ENCODE measurements at places on chromosomes 6 and 20.
A peak's percentile ranks its signal among the peaks of the same experiment; 100 is the strongest.

GRCh38 chr6:144158133-144158532 is 7.8 kb downstream of the STX11 start:
- DNase-seq, result no peak

DNA sequence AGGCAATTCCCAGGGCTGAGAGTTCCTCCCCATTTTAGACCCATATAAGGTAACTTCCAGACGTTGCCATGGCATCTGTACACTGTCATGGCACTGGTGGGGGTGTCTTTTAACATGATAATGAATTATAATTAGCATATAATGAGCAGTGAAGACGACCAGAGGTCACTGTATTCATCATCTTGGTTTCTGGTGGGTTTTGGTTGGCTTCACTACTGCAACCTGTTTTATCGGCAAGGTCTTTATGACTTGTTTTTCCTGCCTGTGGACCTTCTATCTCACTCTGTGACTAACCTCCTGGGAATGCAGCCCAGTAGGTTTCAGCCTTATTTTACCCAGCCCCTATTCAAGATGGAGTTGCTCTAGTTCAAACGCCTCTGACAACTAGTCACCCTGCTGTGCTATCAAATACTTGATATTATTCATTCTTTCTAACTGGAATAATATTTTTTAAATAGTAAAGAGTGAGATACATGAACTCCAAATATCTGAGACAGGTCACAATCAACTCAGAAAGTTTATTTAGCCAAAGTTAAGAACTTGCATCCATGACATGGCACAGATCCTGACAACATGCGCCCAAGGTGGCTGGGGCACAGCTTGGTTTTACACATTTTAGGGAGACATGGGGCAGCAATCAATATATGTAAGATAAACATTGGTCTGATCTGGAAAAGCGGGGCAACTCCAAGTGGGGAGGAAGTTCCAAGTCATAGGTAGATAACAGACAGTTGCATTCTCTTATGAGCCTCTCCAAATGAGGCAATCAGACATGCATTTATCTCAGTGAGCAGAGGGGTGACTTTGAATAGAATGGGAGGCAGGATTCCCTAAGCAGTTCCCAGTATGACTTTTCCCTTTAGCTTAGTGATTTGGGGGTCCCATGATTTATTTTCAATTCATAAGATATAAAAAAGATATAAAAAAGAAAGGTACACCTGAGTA is 1.2 kb upstream of the UFL1 start:
- no peak for DNase-seq

GRCh38 chr6:72216222-72217068 is 330.1 kb downstream of the RIMS1 start:
- no peak for DNase-seq

- no peak for DNase-seq
These were observed 855 bp upstream of the GFOD1 start for GRCh38 chr6:13488015-13488895.

- no peak for DNase-seq
These were observed 10.6 kb upstream of the SAMD3 start for GRCh38 chr6:130233330-130233729.

DNA sequence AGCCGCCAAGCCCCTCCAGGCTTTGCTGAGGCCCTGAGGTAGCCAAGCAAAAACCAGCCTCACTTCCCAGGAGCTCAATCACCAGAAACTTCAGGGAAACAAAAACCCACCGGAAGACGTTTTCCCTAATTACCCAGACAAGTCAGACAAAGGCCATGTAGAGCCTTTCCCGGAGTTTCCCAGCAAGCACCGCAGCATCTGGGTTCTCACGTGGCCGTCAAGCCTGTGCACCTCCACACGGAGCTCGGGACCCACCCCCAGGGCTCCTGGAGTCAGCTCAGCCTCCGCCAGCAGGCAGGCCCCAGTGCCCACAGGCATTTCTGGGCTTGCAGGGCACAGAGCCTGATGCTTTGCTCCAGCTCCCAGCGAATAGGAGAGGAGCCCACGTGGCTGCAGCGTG is 10.1 kb upstream of the MRGBP start:
- no peak for DNase-seq

DNA sequence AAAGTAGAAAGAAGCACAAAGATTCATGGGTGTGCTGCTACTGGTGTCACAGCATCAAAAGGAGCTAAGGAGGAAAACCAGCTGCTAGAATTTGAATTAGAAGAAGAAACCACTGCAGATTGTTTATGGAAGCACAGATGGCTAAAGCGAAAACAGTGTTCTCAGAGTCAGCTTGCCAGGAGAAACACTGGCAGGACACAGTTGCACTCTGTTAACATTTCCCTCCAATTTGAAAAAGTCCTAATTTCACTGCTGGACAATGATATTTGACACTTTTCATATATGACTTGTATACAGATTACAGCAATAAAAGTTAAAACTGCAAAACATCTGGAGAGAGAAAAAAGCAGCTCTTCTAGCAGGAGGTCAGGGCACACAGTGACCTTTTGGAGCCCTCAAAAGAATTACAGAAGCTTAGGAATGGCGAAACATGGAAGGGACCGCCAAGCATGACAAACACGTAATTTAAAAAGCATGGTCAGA is 314.5 kb downstream of the COL12A1 start:
- no peak for DNase-seq

DNA sequence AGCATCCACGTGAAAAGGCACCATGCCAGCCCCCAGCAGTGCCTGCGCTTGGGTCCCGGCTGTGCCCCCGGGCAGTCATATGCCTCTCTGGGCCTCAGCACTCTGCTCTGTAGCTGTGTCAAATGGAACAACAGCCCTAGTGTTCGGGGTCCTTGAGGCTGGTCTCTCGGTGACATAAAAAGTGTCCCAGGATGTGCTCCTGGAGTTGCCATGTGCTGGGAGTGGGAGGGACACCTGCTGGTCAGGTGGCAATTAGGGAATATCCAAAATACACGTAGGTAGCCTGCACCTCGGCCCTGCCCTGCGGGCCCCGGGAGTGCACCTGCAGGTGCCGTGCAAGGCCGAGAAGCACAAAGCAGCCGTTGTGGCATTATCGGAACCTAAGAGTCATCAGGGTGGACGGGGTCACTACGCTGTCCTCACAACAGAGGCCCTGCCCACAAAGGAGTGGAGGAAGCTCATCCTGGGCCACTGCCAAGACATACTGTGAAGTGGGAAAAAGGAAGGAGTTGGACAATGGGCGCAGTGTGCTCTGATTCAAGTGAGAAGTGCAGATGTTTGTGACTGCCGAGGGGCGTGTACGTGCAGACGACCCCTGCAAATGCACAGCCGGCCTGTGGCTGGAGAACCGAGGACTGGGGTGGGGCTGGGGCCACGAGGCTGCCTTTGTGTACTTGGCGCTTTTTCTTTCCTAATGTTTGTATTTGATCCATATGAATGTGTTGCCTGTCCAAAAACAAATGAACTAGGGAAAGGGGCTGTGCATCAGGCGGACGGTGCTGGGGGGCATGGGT is 24.6 kb downstream of the SLCO4A1 start:
- DNase-seq, result peak; percentile 13

DNA sequence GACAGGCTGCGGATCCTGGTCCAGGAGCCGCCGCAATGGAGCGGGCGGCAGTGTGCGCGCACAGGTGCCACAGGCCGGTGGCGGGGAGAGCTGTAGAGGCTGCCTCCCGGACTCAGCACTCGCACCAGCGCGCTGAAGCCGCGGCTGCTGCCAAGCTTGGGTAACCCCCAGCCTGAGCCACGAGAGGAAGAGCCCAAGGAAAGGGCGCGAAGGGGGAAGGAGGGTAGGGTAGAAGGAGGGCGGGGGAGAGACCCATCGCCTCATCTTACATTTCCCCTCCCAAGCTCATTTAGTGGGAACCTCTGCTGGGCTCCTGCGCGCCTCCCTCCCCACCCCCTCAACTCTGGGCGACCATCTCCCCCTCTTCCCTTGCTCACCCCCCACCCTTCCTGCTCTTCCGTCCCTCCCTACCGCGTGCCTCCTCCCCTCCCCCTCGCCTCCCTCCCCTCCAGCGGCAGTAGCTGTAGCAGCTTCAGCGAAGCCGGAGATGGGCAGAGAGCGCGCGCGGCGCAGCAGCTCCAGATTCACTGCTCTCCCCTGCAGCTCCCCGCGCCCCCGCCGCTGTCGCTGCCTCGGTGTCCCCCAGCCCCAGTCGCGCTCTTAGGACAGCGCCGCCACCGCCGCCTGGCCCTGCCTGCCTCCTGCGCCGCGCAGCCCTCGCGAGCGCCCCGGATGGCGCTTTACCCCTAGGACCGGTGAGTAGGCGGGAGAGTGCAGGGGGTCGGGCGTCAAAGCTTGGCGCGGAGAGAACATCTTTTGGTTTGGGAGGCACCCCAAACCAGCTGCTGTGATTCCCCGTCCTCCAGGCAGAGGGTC is at the start of gene FUT9:
Gene FUT9, plus strand, starts transcription at position 457 of the 816 bp plus-strand sequence. CDS start 187,182 bp downstream, outside the sequence.
- peak; percentile 93 for DNase-seq

DNA sequence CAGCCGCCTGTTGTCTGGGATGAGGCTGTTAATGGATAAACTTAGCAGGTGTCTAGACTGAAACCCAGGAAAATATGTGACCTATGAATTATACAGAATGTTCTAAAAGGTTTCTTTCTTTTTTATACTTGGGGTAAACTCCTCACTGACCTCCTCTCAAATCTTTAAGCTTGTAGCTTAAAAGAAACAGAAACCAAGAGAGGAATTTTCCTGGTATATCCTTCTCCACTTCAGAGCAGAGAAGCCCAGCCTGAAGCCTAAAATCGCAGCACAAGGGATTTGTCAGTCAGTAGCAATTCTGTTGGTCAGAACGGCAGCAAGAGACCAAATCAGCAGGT is 99.4 kb upstream of the RIPOR2 start:
- DNase-seq, result no peak

DNA sequence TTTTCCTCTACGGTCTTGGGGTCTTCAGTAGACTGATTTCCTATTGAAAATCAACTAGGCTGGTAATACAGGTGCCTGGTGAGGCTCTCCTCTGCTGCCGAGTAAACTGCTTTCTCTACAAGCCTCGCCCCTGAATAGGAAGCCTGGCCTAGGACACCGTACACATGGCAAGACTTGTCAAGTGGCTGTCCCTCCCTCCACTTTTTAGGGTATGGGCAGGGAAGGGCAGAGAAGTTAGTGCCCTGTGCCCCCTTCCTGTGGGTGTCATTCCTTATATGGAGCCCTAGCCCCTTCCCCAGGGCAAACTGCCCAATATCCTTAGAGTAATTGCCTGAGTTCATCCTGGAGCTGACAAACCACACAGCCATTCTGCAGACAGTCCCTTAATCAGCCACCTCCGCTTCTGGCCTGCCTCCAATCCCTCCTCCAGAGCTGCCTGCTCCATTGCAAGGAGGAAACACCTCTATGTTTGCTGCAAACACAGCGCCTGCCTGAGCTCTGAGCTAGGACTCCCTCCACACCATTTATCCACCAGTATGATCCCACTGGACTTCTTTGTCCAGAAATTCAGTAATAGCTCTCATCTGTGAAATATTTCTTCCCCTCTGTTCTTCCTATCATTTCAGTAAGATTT is 93.1 kb downstream of the CHD6 start:
- DNase-seq, result peak; percentile 16

GRCh38 chr20:46695892-46696291 is 6.6 kb upstream of the TP53RK start:
- DNase-seq, result no peak

- DNase-seq, result no peak
These were observed 42.7 kb upstream of the KCNG1 start for GRCh38 chr20:51065615-51066014.

DNA sequence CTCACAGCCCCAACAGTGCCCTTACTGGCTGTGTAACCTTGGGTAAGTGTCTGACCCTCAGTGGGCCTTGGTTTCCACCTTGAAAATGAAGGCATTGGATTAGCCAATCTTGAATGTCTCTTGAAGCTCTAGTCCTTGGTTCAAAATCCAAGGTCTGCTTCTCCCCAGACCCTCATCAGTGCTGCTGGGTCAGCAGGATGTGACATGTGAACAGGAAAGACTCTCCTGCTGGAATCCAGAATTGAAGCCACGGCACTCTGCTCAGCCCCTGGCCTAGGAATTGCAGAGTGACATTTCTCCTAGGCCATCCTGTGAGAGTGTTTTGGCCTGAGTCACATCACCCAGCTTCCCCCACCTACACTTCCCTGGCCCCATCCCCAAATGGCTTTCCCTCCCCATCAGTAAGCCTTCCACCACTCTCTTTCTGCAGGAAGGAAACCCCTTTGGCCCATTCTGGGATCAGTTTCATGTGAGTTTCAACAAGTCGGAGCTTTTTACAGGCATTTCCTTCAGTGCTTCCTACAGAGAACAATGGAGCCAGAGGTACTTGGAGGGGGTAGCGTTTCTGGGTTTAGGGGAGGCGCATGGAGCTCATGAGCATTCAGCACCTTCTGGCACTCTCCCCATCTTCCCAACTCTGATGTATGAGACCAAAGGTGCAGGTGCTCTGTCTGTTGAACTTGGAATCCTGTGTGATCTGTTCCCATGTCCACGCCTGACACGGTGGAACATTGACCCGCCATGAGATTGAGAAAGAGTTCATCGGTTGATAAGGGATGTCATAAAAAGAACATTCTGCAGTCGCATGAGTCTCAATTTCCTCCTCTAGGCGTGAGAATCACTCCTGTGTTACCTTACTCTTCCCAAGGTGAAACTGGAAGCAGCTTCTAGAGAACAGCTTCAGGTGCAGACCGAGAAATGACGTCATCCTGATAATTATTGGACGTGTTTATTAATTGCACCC is 8.8 kb downstream of the POFUT1 start:
- DNase-seq, result no peak

GRCh38 chr6:87706187-87706966 is 4.3 kb upstream of the AKIRIN2 start:
- no peak for DNase-seq

- peak; percentile 1 for DNase-seq
These were observed 525 bp downstream of the MACROD2 start for GRCh38 chr20:13995841-13996240.

DNA sequence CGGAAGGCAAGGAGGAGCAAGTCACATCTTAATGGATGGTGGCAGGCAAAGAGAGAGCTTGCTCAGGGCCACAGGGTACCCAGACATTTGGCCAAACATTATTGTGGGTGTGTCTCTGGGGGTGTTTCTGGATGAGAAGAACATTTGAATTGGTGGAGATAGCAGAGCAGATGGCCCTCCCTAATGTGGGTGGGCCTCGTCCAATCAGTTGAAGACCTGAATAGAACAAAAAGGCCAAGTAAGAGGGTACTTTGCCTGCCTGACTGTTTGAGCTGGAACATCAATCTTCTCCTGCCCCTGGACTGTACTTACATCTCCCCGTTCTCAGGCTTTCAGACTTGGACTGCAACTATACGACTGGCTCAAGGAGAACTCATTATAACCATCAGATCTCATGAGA is 55.8 kb upstream of the SMIM28 start:
- DNase-seq, result no peak

DNA sequence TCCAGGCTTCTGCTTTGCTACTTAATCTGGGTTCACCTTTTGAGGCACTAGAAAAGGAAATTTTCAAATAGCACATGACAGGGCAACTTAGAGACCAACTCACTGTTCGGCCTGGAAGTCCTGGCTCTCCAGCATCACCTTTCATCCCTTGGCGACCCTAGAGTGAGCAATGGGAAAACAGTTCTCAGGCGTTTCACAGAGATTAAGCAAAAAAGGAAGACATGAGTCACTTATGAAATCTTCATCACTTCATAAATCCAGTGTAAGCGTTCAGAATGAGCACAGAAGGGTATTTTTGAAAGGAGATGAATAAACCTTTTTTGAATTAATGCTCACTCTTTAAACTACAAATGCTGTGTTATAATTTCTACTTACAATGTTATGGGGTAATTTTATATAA is 104.0 kb downstream of the COL12A1 start:
- no peak for DNase-seq

GRCh38 chr6:35128496-35128895 is 12.6 kb downstream of the TCP11 start:
- no peak for DNase-seq

- DNase-seq, result no peak
These were observed 76.8 kb downstream of the MAP3K4 start for GRCh38 chr6:161068321-161068741.

GRCh38 chr6:45447005-45447404 is 69.3 kb upstream of the SUPT3H start:
- DNase-seq, result no peak

All from midbrain (tissue), 1 donor.